ENCODE measurements at places on chromosomes 16 and 17.

DNA sequence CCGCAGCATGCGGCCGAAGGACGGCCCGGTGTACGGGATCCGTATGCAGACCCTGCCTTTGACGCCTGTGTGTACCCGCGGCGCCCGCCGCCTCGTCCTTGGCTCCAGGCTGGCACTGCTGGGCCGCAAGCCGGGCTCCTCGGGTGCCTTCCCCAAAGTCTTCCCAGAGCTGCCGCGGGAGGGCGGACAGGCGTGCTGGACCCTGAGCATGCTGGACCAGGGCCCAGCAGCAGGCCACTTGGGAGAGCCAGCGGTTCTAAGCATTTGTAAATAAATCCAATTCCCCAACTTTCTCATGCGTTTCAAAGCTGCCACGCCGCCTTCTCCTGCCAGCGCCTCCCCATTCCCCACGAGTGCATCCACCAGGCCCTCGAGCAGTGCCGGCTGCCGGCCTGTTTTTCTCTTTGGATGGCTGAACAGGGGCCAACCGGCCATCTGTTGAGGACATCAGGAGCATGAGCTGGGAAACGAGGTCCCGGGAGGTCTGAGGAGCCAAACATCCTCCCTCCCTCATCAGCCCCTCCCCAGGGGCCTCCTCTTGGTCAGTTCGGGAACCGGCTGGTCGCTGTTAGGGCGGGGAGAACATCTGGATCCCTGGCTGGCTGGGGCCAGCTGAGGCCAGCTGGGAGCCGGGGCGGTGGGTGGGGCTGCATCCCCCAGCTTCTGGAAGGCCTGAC, 20.5 kb upstream of the PABPN1L start:
- no peak for DNase-seq

DNA sequence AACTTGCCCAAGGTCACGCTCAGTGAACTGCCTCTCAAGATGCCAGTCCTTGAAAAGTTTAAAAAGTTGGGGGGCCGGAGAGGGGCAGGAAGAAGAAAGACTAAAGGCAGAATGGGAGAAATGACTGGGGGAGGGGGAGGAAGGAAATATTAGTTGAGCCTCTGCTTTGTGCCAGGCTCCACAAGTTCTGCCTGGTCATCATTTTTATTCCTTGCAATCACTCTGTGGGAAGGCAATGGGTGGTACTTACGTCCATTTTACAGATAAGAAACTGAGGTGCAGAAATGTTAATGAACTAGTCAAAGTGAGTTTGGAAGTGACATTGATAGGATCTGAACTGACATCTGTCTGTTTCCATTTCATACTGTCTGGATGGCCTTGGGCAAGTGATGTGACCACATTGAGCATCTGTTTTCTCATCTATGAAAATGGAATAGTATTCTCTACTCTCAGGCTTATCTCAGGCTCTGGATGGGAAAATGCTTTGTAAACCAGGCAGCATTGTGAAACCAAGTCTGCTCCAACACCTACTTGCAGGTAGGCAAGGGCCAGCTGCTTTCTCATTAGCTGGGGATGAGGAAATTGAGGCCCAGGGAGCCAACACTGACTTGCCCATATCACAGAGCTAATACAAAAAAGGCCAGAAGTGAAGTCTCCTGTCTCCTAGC, 19.2 kb downstream of the ASIC2 start:
- DNase-seq: no peak

GRCh38 chr17:49249292-49249794, 18.8 kb upstream of the PHOSPHO1 start:
- DNase-seq: no peak

DNA sequence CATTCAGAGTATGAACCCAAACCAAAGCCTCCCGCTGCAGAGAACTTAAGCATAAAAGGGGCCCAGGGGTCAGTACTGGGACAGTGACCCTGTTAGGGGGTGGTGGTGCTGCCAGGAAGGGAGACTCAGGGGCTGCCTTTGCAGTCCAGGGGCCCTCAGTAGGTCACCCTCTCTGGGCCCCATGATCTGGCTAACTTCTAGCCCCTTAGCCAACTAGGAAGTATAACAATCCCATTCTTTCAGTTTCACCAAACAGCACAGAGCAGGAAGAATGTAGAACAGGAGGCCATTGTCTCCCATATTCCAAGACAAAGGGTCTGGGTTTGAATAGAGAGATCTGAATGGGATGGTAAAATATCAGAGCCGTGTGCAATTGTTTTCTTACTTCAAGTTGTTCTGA, 378.6 kb upstream of the C16orf82 start:
- no peak for DNase-seq

DNA sequence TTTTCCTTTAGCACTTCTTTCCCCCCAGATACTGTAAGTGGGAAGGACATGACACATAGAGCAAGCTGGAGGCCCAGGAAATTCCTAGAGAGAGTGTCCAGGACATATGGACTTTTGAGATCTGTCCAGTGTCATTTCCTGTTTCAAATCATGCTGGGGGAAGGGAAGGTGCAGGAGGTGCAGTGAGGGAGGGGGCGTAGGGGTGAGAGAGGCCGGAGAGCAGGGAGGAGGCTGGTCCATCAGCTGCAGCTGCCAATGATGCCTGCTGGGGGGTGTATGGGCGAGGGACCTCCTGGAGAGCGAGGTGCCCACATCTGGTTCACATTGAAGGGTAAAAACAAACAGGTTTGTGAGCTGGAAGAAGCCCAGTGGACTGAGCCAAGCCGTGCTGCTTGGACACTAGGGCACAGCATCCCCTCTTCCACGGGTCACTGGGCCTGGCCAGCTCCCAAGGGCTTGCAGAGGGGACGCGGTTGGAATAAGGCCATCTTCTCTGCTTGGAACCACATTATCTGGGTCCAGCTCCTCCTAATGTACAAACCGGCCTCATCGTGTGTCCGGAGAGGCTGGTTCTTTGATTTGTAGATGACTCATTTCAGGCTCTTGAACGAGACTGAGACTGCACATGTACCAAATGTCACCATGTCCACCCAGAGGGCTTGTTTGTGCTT, 70.4 kb upstream of the SMURF2 start:
- DNase-seq: no peak

DNA sequence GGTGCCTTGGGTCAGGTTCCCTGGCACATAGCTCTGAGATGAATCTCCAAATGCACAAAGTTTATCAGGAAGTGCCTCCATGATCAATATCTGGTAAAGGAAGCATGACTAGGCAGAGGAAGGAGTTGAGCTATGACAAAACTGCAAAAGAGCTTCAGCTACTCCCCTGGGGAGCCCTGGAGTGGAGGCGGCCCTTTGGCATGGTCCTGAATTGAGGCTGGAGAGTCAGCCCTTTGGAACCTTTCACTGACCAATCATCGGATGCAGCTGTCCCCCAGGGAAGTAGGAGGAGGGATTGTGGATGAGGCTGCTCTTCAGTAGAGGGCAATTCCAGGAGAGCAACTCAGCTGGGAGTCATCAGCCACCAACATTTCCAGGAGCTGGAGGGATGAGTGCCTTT, 46.1 kb upstream of the NLRP1 start:
- no peak for DNase-seq

GRCh38 chr17:69468207-69468606, 53.7 kb downstream of the MAP2K6 start:
- DNase-seq: no peak

GRCh38 chr16:87851601-87852000, 17.7 kb downstream of the SLC7A5 start:
- DNase-seq: no peak

DNA sequence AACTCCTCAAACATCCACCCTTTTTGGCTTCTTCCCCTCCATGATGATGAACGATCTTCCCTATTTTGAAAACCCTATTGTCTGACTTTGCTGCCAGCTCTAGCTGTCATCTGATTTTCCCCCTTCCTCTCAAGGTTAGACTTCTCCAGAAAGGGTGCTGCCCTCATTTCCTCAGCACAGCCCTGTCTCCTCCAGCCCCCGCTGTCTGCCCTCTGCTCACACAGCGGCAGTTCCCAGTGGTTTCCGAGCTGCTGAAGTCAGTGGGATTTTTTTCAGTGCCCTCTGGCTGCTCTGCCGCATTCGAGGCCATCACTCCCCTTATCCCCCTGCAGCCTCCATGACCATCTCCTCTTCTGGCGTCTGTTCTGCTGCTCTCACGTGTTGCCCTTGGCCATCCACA, 26.6 kb upstream of the C17orf107 start:
- no peak for DNase-seq

- DNase-seq: no peak
These were observed 29.9 kb downstream of the KCNJ16 start for GRCh38 chr17:70104791-70105523.

DNA sequence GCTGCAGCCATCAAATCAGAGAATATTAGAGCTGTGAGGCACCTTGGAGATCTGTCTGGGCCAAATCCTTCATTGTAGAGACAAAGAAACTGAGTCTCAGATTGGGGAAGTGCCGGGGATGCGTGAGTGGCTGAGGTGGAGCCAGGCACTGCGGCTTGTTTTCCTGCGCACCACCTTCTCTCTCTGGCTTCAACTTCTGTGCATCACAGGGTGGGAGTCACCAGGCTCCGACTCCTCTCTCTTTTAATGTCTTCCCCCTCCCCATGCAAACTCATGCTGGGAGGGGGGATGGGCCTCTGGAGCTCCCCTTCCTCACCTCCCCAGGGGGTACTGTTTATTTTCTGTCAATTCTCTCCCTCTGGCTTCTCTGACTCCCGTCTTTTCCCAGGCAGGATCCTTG, 8.7 kb upstream of the ETV4 start:
- DNase-seq: no peak

DNA sequence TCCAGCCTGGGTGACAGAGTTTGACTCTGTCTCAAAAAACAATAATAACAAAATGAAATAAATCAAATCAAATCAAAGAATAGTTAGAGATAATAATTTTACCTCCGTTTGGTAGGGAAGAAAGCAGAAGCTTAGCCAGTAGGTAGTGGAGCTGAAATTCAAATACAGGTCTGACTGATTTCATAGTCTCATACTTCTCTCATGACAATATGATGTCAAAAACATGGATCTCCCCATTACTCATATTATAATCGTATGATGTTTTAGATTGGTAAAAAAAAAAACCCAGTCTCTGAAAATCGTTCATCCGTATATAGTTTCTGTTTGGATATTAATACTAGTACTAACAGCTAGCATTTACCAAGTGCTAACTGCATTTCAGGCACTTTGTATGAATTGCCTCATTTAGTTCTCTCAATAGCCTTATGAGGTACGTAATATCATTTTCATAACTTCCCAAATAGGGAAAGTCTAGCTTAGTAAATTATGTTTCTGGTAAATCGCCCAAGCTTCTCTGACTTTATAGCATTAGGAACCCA, 48.7 kb downstream of the CDH8 start:
- DNase-seq: no peak

DNA sequence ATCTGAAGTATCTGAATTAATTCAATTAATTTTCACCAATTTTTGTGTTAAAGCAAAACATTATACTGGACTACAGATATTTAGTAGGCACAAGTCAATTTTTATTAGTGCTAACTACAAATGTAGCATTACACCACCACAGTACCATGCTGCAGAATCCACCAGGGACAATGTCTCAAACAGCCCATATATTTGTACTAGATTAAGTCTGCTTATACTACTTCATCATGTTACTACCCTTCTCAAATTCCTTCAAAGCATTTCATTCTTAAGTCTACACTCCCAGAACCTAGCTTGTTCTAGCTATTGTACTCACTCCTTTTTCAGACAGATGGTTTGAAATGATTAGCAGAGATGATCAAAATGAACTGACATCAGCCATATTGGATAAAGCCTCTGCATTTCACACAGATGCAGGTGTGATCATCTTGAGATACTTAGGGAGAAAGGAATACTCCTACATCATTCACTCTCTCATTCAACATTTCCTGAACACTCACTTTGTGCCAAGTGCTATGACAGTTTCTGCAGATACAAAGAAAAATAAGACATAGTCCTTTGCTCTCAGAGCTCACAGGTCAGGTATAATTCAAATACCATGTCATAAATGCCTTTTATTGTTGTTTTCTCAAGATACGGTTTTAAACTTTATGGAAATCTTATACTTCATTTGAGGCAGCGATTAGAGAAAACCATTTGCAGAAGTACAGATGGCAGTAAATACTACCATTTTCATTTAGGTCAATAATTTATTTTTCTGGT, 47.7 kb downstream of the SMURF2 start:
- no peak for DNase-seq

DNA sequence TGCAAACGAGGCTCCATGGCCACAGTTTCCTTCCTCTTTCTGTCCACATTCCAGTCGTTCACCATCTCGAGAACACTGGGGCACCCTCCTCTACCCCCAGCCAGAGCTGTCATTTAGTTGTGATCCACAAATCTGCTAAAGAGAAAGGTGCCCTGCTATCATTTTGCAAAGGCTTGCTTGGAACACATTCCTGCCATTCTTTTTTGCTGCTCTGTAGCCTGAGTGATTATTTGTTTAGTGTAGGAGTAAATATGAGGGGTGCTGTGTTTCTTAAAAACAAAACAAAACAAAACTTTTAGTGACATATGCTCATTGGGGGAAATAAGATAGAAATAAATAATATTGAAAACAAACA, 166.7 kb downstream of the PRKCA start:
- DNase-seq: no peak

DNA sequence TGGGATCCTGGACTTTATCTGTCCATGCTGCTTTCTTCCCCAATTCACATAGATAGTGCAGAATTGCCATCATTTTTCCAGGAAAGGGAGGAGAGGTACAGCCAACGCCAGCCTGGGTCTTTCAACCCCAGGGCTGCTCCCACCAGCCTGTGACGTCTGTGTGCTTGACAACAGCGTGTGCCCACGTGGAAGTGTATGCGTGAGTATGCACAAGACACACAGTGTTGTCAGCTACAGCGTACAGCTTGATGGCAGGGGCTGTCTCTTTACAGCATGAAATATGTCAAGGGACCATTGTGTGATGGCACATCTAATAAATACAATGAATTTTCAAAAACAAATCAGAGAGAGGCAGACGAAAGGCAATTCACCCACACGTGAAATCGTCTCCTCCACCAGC, 62.3 kb downstream of the GSG1L start:
- DNase-seq: no peak

- no peak for DNase-seq
These were observed 184.5 kb downstream of the NTN1 start for GRCh38 chr17:9205520-9206409.

DNA sequence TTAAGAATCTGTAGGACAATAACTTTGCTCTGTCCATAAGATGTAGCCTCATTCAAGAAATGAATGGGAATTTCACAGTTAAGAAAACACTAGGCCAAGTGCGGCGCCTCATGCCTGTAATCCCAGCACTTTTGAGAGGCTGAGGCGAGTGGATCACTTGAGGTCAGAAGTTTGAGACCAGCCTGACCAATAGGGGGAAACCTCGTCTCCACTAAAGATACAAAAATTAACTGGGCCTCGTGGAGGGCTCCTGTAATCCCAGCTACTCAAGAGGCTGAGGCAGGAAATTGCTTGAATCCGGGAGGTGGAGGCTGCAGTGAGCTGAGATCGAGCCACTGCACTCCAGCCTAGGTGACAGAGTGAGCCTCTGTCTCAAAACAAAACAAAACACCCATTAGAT, 19.9 kb upstream of the RSL1D1 start:
- DNase-seq: no peak

DNA sequence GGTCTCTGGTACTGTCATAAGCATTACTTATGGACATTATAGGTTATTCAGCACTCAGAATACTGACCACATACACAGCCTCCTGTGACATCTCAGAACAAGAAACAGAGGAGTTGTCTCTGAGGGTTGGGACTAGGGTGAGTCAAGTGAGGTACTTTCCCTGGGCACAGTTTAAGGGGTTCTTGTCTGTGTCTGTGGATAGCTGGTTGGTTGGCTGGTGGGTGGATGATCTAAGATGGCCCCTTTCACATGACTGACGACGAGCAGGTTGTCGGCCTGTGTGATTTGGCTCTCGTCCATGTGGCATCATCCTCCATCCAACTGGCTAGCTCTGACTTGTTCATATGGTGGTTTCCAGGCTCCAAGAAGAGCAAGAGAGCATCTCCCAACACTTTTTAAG, 163.9 kb downstream of the PRKCB start:
- DNase-seq: no peak

- DNase-seq: no peak
These were observed 379.0 kb upstream of the SOX9 start for GRCh38 chr17:71741836-71742235.
